ENCODE measurements at places on chromosomes 1 and 21. TPM values are rescaled to one million over a fixed set of nuclear protein-coding genes. Genes with fewer than 3 reads are reported as not detected.

CCDC18 gene
- total RNA-seq: 7.6 TPM

GADD45A gene
- 38.1 TPM for total RNA-seq

GALNT2 gene
- total RNA-seq: 17.2 TPM

RNASEL gene
- total RNA-seq: 2.9 TPM

STUM gene
- total RNA-seq: not detected
